Left colon (tissue), 2 donors: ENCODE measurements at places on chromosomes 13 and 19.

- no peak for DNase-seq
Measured at GRCh38 chr19:13839938-13840304, 37.0 kb upstream of the NANOS3 start.

- DNase-seq: no peak
Measured at GRCh38 chr19:47994209-47994802, at the start of gene ELSPBP1. Gene ELSPBP1 (plus strand): TSS chr19:47994632. CDS start chr19:48008668, 14,036 bp downstream.

DNA sequence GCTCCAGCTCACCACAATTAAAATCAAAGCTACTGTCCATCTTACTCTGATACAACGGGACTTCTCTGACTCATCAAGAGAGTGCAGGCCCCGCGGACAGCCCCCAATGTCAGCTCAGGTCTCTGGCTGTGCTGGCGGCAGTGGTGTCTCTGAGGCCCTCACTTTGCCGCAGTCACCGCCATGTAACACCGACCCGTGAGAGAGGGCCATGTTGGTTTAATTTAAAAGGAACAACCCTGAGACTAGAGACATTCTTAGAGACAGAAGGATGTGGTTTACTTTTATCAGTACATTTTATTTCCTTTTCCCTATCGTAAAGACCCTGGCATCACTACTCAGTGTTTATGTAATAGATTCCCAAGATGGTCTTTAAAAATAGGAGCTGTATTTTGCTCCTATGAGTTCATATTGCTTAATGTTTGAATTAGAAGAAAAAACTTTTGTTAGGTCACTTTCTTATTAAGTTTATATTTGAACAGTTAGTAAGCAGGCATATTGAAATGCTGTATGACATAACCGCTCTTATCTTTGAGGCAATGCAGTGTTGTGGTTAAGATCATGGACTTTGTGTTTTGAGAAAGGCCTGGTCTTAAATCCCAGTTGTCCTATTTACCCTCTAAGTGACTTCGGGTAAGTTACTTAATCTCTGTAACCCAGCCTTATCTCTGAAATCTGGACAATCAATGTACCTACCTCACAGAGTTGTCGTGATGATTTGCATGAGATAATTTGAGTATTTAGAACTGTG is 23.4 kb downstream of the DGKH start:
- no peak for DNase-seq

DNA sequence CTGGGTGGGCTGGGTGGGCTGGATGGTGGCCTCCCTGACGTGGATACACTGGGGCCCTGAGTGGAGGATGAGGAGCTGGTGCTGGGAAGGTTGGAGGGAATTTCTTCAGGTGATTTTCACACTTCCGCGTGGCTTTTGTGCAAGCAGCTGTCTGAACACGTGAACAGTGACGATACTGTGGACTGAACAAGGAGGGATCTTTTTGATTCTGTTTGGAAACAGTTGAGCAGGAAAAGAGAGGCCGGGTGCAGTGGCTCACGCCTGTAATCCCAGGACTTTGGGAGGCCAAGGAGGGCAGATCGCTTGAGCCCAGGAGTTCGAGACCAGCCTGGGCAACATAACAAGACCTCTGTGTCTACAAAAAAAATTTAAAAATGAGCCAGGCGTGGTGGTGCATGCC is 9.1 kb upstream of the GTF2F1 start:
- no peak for DNase-seq

GRCh38 chr13:31943591-31943990 is 88.0 kb upstream of the FRY start:
- no peak for DNase-seq

DNA sequence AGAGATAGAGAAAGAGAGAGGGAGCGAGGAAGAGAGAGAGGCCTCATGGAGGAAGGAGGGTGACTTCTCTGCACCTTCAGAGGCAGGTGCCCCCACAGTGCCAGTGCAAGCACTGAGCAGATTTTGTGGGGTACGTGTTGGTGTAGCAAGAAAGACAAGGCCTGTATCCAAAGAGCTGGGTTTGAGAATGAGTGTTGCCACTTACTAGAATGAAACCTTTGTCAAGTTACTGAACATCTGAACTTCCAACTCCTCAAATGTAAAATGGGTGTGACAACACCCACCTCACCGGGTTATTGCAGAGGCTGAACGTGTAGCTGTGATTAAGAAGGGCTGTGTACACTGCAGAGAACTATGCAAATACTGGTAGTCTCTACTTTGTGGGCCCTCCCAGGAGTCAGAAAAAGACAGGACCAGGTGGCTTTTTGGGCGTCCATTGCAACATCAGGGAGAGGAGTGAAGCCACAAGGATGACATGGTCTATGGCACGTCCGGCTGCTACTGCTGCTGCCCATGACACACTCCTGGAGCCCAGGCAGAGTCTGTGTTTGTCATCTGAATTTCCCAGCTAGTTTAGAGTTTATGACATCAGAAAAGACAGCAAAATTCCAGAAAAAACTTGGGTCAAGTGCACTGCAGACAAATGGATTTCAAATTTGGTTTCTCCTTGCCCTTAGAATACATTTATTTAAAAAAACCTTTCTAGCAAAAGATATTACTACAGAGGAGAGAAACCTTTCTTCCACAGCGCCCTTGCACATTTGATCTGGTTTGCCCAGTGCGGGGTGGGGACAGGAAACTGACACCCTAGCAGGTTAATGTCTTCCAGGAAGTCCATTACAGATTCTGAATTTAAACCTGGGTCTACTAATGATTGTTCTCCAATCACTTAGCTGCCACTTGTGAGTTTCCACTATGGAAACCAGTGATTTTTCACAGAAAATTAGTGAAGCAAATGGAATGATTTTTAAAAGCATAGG is 54.0 kb upstream of the ATP12A start:
- no peak for DNase-seq

- no peak for DNase-seq
Measured at GRCh38 chr13:100029933-100030332, 48.3 kb downstream of the ZIC2 start.

- no peak for DNase-seq
Measured at GRCh38 chr13:28717170-28717569, 1.6 kb downstream of the SLC46A3 start.

DNA sequence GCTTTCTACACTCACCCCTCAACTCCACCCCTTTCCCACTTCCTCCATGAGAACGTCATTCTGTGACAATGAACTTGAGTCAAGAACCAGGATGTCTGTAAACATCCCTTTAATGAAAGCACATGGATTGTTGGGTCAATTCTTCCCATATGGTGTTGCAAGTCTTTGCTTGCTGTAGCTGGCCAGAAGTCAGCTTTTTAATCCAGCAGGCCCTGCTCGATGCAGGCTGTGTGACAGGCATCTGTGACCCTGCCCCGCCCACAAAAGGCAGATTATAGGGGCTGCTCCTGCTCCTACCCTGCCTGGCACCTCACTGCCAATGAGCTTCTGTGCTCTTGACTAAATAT is 78.0 kb downstream of the STARD13 start:
- DNase-seq: peak; percentile 45

- DNase-seq: no peak
Measured at GRCh38 chr13:99005609-99006008, 27.7 kb upstream of the DOCK9 start.

DNA sequence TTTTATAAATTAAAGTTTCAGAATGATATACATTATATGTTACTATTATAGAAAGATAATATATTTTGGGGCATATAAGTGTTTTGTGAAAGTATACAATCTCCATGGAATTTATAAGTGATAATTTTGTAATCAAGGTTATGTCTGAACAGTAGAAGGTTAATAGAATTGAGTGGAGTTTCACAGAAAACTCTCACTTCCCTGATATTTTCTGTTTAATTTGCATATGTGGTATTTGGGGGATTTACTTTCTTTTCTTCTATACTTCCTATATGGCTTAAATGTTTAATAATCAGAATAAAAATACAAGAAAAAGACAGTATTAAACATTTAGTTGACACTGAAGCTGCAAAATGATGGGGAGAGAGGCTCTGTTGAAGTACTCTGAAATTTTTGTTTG is 848.5 kb downstream of the DACH1 start:
- DNase-seq: no peak

GRCh38 chr19:51285682-51286081 is 25.8 kb upstream of the IGLON5 start:
- DNase-seq: no peak

- DNase-seq: no peak
Measured at GRCh38 chr13:51235186-51235585, 13.0 kb downstream of the FAM124A start.

GRCh38 chr13:77994166-77994565 is 75.5 kb upstream of the EDNRB start:
- DNase-seq: no peak

- peak; percentile 36 for DNase-seq
Measured at GRCh38 chr13:110352735-110353134, 45.7 kb downstream of the COL4A2 start.

DNA sequence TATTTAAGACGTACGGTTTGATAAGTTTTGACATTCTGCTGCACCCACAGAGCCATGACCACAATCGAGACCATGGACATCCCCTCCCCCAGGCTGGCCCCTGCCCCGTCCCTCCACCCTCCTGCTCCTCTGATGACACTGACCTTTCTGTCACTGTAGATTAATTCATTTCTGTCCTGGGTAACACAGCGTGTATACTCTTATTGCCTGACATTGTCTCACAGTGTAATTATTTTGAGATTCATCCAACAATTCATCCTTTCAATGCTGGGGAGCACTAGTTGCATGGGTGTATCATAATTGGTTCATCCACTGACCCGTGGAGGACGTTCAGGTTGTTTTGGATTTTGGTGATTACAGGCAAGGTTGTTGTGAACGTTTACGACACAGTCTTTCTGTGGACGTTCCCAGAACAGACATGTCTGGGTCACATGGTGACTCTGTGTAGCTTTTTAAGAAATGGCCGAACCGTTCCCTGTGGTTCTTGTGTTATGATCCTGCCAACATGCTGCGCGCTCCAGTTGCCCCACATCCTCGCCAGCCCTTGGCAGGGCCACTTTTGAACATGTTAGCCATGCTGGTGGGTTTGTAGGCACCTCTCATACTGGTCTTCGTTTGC is 41.9 kb downstream of the C13orf46 start:
- DNase-seq: no peak

GRCh38 chr19:51777570-51778462 is 16.8 kb downstream of the FPR2 start:
- peak; percentile 49 for DNase-seq

GRCh38 chr19:37979547-37980082 is 72.6 kb downstream of the SIPA1L3 start:
- DNase-seq: peak; percentile 40

DNA sequence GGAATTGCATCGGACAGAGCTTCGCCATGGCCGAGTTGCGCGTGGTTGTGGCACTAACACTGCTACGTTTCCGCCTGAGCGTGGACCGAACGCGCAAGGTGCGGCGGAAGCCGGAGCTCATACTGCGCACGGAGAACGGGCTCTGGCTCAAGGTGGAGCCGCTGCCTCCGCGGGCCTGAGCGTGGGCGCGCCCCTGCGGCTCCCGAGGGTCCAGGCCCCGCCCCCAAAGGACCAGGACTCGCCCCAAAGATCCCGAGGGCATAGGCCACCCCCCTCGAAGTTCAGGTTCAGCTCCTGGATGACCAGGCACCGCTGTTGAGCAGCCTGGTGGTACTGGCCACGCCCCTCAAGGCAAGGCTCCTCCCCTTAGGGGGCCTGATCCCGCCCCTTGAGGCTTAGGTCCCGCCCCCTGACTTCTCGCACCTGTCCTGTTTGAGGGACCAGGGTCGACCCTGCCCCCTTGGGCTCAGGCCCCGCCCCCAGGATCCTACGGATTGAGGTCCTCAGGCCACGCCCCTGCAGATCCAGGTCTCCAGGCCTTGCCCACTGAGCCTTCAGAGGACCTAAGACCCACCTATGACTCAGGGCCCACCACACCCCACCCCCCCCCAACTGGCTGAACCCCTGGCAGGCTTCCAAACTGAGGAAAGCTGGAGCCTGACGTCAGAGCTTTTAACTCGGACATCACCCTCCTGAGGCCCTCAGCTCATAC is 43.1 kb downstream of the CYP4F22 start:
- peak; percentile 38 for DNase-seq

DNA sequence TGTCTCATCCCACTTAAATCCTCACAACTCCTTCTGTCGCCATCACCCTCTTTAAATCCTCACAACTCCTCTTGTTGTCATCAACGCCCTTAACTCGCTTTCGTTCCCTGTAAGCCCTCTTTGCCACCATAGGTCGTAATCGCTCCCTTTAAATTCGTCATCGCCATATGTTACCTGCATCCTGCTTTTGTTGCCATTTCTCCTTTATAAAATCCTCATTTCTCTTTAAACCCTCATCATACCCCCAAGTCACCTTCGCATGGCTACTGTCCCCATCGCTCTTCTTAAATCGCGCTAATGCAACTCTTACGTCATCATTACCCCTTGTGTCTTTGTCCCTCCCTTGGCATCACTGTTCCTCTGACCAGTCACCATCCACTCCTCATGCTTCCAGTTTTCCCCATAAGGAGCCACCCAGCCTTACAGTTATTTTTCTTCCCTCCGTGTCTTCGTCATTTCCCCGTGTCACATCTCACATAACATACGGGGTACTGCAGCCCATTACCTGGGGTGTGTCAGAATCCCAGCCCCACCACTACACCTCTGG is 539 bp downstream of the PLD3 start:
- no peak for DNase-seq

GRCh38 chr13:75744127-75744526 is 108.0 kb downstream of the LMO7 start:
- DNase-seq: no peak

DNA sequence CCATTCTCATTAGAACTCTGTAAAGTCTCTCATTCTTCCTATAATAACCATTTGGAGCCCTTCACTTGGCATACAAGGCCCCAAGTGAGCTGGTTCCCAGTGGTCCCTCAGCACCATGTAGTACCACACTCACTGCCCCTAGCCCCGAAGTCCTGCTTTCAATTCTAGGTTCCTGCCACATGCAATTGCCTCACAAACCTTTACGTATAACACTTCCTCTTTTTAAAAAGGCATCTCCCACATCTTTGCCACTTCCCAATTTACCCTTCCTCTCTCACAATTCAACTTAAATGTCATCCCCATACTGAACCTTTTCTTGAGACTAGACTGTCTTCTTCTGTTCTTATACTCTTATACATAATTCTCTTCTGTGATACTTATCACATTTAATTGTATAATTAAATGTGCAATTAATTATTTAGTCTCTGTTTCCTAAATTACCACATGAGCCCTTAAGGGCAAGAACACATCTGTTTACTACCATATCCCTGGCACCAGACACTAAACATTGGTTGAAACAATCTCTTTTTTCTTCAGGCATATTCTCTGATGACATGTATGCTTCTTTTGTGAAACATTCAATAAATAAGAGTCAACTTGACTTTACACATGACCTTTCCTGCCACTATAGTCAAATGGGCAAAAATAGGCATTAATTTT is 304.0 kb downstream of the SPRY2 start:
- DNase-seq: no peak

DNA sequence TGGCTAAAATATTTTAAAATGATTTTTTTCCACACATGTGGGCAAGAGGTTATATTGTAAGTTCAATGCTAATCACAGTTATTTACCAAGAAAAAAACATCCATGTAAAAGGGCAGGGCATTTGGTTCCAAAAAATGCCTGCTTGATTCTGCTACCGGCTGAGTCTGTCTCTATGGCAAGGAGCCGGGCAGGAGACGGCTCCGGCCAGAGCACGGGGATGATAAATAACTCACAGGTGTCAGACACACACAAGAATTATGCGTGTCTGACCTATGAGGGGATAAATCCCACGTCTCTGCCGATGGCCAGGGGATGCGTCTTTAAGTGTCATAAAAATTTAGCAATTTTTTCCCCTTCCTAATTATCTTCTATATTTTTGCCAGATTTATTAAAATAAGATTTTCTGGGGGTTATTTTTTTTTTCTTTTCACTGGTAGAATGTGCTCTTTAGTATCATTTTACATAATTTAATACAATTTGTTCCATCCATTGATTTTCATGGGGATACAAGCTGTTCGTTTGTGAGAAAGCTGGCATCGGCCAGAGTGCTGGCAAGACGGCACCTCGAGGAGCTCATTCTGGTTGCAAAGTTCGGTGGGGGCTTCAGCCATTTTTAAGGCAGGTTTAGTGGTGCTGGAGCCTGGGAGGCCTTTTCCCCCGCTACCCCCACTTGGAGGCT is 253.9 kb downstream of the ZNF536 start:
- DNase-seq: no peak
